ENCODE measurements at places on chromosomes 3 and 15. TPM values are rescaled to one million over a fixed set of nuclear protein-coding genes. Genes with fewer than 3 reads are reported as not detected.

DNA sequence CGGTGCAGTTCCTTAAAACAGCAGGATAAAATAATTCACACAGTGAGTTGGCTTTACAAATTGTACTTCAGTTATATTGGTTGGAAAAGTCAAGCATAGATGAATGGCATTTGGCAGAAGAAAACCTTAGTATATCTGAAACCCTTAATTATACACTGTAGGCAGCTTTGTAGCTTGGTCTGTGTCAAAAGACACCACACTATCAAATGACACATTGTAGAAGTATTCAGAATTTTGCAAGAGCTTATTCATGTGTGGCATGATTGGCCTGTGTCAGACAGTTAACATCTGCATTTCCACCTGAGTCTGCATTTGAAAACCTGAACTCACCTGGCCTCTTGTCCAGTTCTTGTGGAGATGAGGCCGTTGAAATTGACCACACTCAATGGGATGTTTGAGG is 13.8 kb downstream of the TMEM266 start:
- peak overlapping the region; percentile 58 for H3K27ac ChIP-seq
- no peaks in the 10 kb centered on the region for H3K36me3 ChIP-seq
- peaks cover 8% of the 10 kb centered on the region for H3K4me1 ChIP-seq
- H3K27me3 ChIP-seq: no peaks in the 10 kb centered on the region

GRCh38 chr3:197547306-197548011 is 8.3 kb downstream of the BDH1 start:
- peak overlapping the region; percentile 82 for H3K27ac ChIP-seq
- no peak for DNase-seq
- H3K36me3 ChIP-seq: peaks cover 4% of the 10 kb centered on the region
- no peaks in the 10 kb centered on the region for H3K27me3 ChIP-seq
- peak overlapping the region; percentile 59 for H3K4me3 ChIP-seq

DNA sequence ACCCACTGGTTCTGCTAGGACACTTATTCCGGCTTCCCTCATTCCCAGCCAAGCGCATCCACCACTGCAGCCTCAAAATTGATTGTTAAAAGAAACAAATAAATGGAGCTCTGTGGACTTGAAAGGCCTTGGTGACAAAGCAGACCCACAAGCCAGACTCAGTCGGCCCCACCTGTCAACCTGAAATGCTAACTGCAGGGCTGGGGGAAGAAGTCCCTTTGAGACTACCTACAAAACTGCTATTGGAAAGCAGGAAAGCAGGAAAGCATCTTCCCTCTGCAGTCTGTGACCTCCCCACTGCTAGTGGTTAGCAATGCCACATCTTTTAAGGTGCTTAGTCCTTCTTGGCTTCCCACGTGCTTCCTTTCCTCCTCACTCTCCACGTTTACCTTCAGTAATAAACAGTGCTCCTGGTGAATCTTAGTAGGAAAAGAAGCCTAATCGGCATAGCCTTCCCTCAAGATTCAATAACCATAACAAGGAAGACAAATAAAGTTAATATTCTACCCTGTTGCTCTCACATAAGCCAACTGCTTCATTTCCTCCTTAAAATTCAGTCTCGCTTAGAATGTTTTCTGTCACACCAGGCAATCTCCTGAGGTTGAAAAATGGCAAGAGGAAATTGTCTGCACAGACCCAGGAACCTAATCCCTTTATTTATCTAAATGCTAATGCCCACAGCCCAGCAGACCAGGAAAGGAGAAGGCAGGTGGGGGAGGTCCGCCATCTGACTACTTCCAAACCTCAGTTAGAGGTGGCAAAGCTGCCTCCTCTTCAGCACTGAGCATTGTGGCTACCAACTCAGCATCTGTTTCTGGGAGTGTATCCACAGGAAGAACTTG is 296.2 kb downstream of the NEK10 start:
- H3K36me3 ChIP-seq: no peaks in the 10 kb centered on the region
- DNase-seq: no peak
- H3K27ac ChIP-seq: no peak overlapping the region
- H3K4me3 ChIP-seq: peak overlapping the region; percentile 19
- peaks cover 16% of the 10 kb centered on the region for H3K4me1 ChIP-seq

DNA sequence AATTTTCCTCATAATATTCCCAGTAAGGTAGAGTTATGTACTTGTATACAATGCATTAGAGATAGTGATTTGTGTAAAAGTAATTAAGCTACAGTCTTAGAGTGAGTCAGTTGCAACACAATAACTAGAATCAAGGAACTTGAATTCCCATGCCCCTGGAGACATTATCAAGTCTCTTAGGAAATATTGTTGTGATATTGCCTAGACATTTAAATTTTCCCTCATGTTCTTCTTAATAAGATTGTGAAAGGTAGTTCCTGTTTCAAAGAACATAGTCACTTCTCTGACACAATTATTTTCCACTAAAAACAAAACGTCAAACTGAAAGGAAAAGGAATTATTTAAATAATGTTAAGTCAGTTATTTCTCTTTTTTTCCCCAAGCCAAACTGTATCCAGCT is 13.0 kb upstream of the ATP1B3 start:
- no peaks in the 10 kb centered on the region for H3K4me1 ChIP-seq
- H3K36me3 ChIP-seq: no peaks in the 10 kb centered on the region
- DNase-seq: no peak
- H3K27me3 ChIP-seq: no peaks in the 10 kb centered on the region

The MYRIP gene
- total RNA-seq: 0.53 TPM

DNA sequence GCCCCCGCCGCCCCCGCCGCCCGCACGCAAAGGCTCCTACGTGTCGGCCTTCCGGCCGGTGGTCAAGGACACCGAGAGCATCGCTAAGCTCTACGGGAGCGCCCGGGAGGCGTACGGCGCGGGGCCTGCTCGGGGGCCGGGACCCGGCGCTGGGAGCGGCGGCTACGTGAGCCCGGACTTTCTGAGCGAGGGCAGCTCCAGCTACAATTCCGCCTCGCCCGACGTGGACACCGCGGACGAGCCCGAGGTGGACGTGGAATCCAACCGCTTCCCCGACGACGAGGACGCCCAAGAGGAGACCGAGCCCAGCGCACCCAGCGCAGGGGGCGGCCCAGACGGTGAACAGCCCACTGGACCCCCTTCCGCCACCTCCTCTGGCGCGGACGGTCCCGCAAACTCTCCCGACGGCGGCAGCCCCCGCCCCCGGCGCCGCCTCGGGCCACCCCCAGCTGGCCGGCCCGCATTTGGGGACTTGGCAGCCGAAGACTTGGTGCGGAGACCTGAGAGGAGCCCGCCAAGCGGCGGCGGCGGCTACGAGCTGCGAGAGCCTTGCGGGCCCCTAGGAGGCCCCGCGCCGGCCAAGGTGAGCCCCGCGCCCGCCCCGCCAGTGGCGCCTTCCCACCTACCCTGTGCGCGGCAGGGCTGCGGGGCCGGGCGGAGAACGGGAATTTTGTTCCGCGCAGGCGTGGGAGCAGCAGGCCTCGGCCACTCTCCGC is 2.4 kb downstream of the SKOR1 start:
- peaks cover 79% of the 10 kb centered on the region for H3K27me3 ChIP-seq
- DNase-seq: no peak
- H3K36me3 ChIP-seq: no peaks in the 10 kb centered on the region
- H3K4me3 ChIP-seq: peak overlapping the region; percentile 64

GRCh38 chr3:149992416-149993058 is 21.8 kb upstream of the PFN2 start:
- H3K4me1 ChIP-seq: no peaks in the 10 kb centered on the region
- no peaks in the 10 kb centered on the region for H3K36me3 ChIP-seq
- no peak overlapping the region for H3K27ac ChIP-seq
- H3K4me3 ChIP-seq: no peak overlapping the region
- no peak for DNase-seq

GRCh38 chr3:129399145-129399894 is 29.1 kb downstream of the EFCAB12 start:
- no peaks in the 10 kb centered on the region for H3K27me3 ChIP-seq
- H3K4me3 ChIP-seq: peak overlapping the region; percentile 97
- H3K4me1 ChIP-seq: peaks cover 21% of the 10 kb centered on the region

DNA sequence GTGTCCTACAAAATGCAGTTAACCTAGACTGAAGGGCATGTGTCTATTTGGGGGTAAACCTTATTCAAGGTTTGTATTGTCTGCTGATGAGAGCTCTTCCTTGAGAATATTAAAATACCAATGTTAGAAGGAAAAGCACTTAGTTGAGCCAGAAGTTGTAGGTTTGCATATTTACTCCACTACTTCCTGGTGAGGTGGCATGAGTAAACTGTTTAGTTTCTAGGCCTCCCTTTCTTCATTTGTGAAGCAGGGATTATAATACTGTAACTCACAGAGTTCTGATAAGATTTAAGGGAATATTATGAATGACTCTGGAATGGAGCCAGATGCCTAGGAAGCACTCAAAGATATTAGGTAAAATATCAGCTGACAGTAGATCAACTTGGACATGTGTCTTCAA is 46.7 kb downstream of the CD200R1L start:
- no peak overlapping the region for H3K4me3 ChIP-seq
- no peak for DNase-seq
- peak overlapping the region; percentile 62 for H3K27ac ChIP-seq
- H3K4me1 ChIP-seq: peaks cover 24% of the 10 kb centered on the region

- DNase-seq: no peak
- no peaks in the 10 kb centered on the region for H3K27me3 ChIP-seq
- H3K4me3 ChIP-seq: no peak overlapping the region
- H3K27ac ChIP-seq: no peak overlapping the region
- peaks cover 6% of the 10 kb centered on the region for H3K36me3 ChIP-seq
Observed at GRCh38 chr3:49704629-49705028, 14.9 kb downstream of the AMIGO3 start.

Measured in type B pancreatic cell (in vitro differentiated cells).